Renal cortex interstitium (tissue), 15 donors: ENCODE measurements at places on chromosomes 5 and 9. TPM values are rescaled to one million over a fixed set of nuclear protein-coding genes. Genes with fewer than 3 reads are reported as not detected.

DNA sequence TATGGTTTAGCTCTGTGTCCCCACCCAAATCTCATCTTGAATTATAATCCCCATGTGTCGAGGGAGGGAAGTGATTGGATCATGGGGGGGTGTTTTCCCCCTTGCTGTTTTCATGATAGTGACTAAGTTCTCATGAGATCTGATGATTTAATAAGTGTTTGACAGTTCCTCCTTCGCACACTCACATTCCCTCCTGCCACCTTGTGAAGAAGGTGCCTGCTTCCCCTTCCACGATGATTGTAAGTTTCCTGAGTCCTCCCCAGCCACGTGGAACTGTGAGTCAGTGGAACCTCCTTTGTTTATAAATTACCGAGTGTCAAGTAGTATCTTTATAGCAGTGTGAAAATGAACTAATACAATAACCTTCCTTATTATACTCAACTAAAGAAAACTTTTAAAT is 24.3 kb upstream of the TEX10 start:
- DNase-seq = no peak

The IFNA13 gene
- not detected for polyA plus RNA-seq

GRCh38 chr9:20593537-20593936 is 28.8 kb downstream of the MLLT3 start:
- DNase-seq = no peak

DNA sequence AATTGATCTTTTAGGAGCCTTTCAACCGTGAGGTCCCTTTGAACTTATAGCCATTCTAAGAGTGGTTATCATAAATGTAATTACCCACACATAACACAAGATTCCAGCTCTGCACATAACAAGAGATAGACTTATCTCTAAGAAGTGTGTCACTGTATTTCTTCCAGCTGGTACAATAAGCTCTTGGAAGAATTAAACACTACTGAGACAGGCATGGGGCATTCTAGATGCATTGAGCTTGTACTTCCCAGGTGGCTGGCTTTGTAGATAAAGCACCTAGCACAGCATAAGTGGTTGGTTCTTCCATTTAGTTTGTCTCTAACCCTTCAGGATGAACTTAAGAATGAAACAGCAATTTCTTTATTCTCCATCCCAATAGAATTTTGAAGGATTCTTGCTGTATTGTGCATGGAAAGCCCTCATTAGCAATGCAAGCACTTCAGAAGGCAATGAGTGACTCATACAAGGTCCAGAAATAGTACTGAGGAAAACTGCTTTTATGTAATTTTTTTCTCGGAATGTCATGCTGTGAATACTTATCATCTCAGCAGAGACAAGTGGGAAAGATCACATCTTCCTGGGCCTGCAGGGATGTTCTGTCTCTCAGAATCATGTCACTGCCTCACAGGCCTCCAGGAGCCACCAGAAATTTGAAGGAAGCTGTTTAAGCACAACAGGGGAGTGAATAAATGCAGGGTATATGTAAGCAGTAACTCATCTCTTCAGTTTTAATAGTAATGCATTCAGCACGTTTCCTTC is 91.1 kb upstream of the CD180 start:
- no peak for DNase-seq

- no peak for DNase-seq
Measured at GRCh38 chr9:76004526-76004925, 114.1 kb downstream of the PCSK5 start.

DNA sequence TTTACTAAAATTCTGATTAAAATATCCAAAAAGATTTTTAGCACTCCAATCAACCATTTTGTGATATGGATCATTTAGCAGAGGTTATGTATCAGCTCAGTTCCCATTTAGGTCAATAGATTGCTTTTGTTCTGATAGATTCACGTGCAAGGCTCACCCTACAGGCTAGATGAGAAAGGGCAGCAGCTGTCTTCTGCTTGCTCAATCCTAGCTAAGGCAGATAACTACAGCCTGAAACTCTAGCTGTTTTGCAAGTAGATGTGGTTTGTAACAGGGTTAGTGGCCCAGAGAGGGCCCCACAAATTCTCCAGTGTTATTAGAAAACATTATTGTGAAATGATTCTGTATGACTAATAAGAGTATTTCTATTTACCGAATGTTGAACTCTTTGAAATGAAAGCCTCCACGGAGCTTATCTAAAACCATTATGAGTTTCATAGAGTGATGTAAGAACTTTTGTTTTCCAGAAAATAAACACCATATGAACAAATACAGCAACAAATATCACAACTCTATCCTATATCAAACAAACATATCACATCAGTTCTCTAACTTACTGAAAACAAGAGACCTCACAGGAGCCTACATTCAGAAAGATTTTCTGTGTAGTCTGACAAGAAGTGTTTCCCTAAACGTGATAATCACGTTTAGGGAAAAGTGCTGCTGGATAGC is 841.9 kb upstream of the ACO1 start:
- DNase-seq = no peak

The FBLL1 gene
- 0.92 TPM for polyA plus RNA-seq

The MPDZ gene
- polyA plus RNA-seq = 52.2 TPM

The ARAP3 gene
- polyA plus RNA-seq = 23.4 TPM

- DNase-seq = peak; percentile 17
Measured at GRCh38 chr5:65914641-65915196, 11.7 kb upstream of the ERBIN start.

The PPP2R2B gene
- polyA plus RNA-seq = 15.4 TPM

DNA sequence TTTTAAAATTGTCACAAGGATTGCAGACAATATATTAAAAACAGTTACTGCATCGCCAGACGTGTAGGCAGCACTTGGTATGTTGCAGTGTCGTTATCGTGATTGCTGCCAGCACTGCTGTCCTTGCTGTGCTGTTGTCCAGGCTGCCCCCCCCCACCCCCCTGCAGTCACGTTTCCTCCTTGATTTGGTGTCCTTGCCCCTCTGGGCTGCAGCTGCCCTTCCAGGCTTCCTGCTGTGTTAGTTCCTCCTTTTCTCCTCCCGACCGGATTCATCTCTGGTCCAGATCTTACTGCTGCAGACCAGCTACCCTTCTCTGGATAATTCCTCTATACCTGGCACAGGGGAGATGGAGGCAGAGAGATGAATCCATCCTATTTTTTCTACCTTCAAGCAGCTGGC is 298.9 kb downstream of the TRIM32 start:
- DNase-seq = no peak

DNA sequence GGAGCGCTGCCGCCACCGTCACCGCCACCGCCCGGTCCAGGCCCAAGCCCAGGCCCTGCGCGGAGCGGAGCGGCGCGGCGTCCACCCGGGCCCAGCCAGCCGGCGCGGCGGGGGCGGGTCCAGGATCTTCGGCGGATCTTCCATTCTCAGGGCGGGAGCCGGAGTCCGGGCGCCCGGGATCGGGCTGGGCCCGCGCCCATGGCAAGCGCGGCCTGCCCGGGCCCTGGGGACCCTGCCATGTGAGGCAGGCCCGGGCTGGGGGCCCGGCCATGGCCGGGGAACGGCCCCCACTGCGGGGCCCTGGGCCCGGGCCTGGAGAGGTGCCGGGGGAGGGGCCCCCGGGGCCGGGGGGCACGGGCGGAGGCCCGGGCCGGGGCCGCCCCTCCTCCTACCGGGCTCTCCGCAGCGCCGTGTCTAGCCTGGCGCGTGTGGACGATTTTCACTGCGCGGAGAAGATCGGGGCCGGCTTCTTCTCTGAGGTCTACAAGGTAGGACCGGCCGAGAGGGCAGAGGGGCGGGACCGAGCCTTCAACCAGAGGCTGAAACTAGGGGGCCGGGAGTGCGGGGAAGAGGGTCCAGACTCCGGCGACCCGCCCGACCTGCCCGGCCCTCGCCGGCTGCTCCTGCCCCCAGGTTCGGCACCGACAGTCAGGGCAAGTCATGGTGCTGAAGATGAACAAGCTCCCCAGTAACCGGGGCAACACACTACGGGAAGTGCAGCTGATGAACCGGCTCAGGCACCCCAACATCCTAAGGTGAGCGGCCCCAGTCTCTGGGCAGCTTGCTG is 482 bp downstream of the TESK1 start:
- DNase-seq = no peak

GRCh38 chr5:42270771-42271170 is 152.5 kb upstream of the GHR start:
- no peak for DNase-seq

DNA sequence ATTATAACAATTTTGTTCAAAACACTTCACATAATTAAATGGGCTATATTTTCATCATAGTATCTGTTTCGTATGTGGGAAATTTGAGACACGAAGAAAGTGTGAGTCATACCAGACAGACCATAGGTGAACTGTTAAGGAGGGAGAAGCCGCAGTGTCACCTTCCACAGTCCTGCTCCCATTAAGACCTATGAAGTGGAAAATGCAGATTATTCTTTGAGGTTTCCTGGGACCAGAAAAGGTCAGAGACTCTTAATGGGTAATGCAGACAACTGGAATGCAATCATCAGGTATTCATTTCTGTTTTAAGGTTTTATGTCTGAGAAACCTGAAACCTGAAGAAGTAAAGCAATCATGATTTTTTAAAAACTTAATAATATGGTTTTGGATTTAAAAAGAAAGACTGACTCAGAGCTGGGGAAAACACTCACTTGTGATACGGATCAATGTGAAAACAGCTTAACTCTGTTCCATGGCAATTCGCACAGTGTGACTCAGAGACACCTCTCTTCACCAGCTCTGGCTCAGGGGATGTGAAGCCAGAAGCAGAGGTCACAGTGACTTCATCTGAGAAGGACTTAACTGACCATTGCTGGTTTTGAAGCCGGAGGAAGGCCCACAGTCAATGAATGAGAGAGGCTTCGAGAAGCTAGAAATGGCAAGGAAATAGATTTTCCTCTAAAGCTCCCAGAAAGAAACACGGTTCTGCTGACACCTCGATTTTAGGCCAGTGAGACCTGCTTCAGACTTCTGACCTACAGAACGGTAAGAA is 17.2 kb upstream of the GCNT1 start:
- DNase-seq = no peak

DNA sequence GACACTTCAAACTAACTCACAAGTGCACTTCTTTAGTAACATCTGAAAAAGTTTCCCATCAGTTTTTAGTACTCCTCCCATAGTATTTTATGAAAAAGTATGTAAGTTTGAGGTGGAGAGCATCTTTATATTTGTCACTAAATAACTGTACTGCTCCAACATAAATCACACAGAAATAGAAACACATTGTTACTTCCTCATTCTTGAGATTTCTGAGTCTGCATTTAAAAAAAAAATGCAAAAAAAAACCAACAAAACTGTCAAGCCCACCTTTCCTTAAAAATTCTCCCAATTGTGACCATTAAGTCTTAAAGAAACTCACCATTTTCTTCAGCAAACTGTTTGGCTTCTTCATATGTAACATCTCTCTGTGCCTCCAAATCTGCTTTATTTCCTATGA is 18.7 kb downstream of the RAB14 start:
- no peak for DNase-seq

The AGXT2 gene
- polyA plus RNA-seq = 28.1 TPM
